ENCODE measurements at places on chromosomes 2 and 18.

DNA sequence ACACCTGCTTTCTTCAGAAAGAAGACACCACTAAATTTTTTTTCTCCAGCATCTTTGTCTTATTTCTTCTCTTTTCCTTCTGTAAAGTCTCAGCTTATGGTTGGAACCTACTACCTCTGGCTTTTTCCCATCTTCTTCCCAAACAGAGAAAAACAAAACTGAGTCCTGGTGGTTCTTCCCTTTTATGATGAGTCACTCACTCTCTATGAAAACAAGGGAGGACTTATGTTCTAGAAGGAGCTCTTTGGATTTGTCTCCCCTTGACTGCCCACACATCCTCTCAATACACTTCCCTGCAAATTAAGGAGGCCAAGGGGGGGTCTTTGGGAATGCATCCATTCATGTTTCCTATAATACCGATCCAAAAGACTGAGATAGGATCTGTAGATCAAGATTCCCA is 22.1 kb upstream of the MEIS1 start:
- DNase-seq, result no peak

GRCh38 chr2:190311893-190312634 is 7.6 kb downstream of the HIBCH start:
- no peak for DNase-seq

GRCh38 chr2:17373041-17373440 is 145.2 kb downstream of the RAD51AP2 start:
- DNase-seq, result no peak

DNA sequence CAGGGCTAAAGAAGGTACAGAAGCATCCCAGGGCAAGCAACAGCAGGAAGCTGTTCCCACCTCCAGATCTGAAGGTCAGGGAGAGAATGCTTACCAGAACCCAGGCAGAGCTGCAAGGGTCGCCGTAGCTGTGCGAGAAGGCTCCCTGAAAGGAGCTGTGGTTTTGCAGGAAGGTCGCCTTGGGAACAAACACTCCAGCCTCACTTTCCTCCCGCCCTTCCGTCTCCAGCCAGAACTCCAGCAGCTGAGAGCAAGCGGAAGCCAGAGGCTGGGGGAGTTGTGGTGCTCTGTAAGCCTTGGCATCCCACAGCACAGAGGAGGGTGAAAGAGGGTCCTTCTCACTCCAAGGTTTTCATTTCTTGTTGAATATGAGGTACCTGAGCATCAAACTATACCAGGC is 18.3 kb upstream of the ICOS start:
- DNase-seq, result no peak

- no peak for DNase-seq
Measured at GRCh38 chr18:5669585-5669984, 125.8 kb upstream of the EPB41L3 start.

GRCh38 chr2:121520641-121520994 is 10.1 kb upstream of the RNU4ATAC start:
- DNase-seq, result no peak

DNA sequence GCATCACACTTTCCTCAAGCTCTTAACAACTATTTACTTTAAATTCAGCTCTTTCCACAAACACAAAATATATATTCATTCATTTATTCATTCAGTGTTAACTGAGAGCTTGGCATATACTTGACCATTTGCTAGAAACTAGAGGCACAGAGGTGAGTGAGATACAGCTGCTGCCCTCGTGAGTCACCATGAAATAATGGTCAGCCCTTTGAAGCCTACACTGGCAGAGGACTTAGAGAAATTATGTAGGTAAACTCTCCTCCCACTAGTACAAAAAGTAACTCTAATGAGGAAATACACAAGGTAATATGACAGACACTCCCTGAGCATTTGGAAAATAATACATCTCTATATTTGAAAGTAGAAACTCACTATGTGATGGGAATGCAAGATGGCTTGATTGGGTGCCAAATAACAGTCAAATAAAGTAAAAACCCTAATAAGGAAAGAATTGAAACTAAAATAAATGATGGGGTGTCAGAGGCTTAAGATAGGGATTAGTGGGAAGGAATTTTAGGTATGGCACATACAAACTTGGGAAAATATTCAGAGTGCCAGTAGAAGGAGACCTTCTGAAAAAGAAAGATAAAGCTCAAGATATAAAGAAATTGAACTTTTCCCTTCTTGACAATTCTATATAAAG is 61.1 kb downstream of the ANTXR1 start:
- no peak for DNase-seq

- no peak for DNase-seq
Measured at GRCh38 chr2:188676010-188676400, 298.2 kb upstream of the COL3A1 start.

DNA sequence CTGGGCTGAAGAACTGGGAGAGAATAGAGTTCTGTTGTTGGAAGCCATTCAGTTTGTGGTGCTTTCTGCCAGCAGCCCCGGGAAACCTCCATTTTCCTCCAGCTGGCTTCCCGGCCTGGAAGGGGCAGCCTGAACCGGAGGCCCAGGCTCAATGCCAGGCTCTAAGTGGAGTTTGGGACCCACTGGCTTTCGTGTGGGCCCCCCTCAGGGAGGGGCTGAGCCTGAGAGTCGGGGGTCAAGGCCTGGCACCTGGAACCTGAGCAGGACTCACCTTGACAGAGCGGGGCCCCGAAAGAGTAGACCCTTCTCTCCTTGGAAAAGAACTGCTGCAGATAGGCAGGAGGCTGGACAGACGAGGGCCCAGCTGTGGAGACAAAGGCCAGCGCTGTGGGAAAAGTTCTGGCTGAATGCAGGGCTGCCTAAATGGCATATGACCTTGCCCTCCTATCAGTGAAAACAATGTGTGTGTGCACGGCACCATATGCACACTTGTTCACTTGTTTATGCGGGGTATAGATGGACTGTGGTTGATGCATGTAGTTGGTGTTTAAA is 34.8 kb upstream of the ASB18 start:
- no peak for DNase-seq
